ENCODE measurements at places on chromosomes 2 and 18. TPM values are rescaled to one million over a fixed set of nuclear protein-coding genes. Genes with fewer than 3 reads are reported as not detected.

The ARHGEF4 gene
- total RNA-seq, result 3.7 TPM

The FBLN7 gene
- 1.1 TPM for total RNA-seq

The DNAJC27 gene
- total RNA-seq, result 9.3 TPM

The REG3A gene
- total RNA-seq, result not detected

The PDE1A gene
- total RNA-seq, result not detected

The UBE2F gene
- total RNA-seq, result 49.0 TPM

The FAHD2A gene
- 34.8 TPM for total RNA-seq

The LYPD6B gene
- not detected for total RNA-seq

The SERPINB13 gene
- not detected for total RNA-seq

The TMEM150A gene
- 5.3 TPM for total RNA-seq

The CXCR4 gene
- total RNA-seq, result 293 TPM

The EDAR gene
- 0.23 TPM for total RNA-seq

The GPR55 gene
- total RNA-seq, result 21.5 TPM

The KLF7 gene
- 17.9 TPM for total RNA-seq

The SLC9A4 gene
- 0.06 TPM for total RNA-seq

The PMAIP1 gene
- total RNA-seq, result 25.3 TPM

DNA sequence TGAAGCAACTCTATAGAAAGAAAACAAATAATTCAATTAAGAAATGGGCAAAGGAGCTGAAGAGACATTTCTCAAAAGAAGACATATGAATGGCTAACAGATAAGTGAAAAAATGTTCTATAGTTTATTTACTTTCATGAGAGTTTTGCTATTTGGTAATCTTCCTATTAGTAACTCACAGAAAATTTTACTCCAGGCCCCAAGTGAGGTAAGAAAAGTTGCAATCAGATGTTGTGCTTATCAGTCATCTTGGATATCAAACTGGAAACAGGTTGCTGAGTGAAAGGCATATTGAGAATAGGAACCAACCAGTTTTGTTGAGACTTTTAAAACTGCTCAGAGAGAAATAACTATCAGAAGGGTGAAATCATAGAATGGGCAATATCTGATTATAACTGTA, 1179.0 kb upstream of the ACVR2A start:
- H3K27ac ChIP-seq, result no peak overlapping the region
- no peaks in the 10 kb centered on the region for H3K27me3 ChIP-seq
- no peak overlapping the region for H3K4me3 ChIP-seq
- no peak for DNase-seq

GRCh38 chr18:45012286-45012685, 331.6 kb downstream of the SETBP1 start:
- no peak for DNase-seq
- no peak overlapping the region for H3K4me3 ChIP-seq
- no peak overlapping the region for H3K27ac ChIP-seq
- H3K36me3 ChIP-seq, result no peaks in the 10 kb centered on the region
- H3K27me3 ChIP-seq, result peaks cover 2% of the 10 kb centered on the region

- no peak for DNase-seq
- H3K36me3 ChIP-seq, result no peaks in the 10 kb centered on the region
- H3K27ac ChIP-seq, result no peak overlapping the region
- no peak overlapping the region for H3K4me3 ChIP-seq
These were observed 521.0 kb downstream of the PLCL1 start for GRCh38 chr2:198325359-198325758.

GRCh38 chr2:126220331-126220730, 435.6 kb upstream of the GYPC start:
- DNase-seq, result no peak
- no peak overlapping the region for H3K4me3 ChIP-seq
- H3K36me3 ChIP-seq, result no peaks in the 10 kb centered on the region
- no peaks in the 10 kb centered on the region for H3K4me1 ChIP-seq
- H3K27ac ChIP-seq, result no peak overlapping the region
- H3K27me3 ChIP-seq, result peaks cover 3% of the 10 kb centered on the region

DNA sequence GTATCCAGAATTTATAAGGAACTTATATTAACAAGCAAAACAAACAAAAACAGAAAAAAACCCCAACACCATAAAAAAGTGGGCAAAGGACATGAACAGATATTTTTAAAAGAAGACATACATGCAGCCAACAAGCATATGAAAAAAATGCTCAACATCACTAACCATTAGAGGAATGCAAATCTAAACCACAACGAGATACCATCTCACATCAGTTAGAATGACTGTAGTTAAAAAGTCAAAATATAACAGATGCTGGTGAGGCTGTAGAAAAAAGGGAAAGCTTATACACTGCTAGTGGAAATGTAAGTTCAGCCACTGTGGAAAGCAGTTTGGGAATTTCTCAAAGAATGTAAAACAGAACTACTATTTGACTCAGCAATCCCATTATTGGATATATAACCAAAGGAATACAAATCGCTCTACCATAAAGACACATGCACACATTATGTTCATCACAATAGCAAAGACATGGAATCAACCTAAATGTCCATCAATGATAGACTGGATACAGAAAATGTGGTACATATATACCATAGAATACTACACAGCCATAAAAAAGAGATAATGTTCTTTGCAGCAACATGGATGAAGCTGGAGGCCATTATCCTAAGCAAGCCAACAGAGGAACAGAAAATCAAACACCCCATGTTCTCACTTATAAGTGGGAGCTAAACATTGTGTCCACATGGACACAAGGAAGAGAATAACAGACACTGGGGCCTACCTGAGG, 25.3 kb downstream of the PREPL start:
- H3K4me3 ChIP-seq, result no peak overlapping the region
- no peak for DNase-seq
- H3K36me3 ChIP-seq, result peaks cover 48% of the 10 kb centered on the region
- H3K27ac ChIP-seq, result no peak overlapping the region
- no peaks in the 10 kb centered on the region for H3K27me3 ChIP-seq

- no peaks in the 10 kb centered on the region for H3K36me3 ChIP-seq
- H3K4me3 ChIP-seq, result no peak overlapping the region
- DNase-seq, result no peak
- H3K27ac ChIP-seq, result no peak overlapping the region
- no peaks in the 10 kb centered on the region for H3K4me1 ChIP-seq
- H3K27me3 ChIP-seq, result peaks cover 4% of the 10 kb centered on the region
These were observed 3.2 kb downstream of the SERPINB13 start for GRCh38 chr18:63590373-63590772.

DNA sequence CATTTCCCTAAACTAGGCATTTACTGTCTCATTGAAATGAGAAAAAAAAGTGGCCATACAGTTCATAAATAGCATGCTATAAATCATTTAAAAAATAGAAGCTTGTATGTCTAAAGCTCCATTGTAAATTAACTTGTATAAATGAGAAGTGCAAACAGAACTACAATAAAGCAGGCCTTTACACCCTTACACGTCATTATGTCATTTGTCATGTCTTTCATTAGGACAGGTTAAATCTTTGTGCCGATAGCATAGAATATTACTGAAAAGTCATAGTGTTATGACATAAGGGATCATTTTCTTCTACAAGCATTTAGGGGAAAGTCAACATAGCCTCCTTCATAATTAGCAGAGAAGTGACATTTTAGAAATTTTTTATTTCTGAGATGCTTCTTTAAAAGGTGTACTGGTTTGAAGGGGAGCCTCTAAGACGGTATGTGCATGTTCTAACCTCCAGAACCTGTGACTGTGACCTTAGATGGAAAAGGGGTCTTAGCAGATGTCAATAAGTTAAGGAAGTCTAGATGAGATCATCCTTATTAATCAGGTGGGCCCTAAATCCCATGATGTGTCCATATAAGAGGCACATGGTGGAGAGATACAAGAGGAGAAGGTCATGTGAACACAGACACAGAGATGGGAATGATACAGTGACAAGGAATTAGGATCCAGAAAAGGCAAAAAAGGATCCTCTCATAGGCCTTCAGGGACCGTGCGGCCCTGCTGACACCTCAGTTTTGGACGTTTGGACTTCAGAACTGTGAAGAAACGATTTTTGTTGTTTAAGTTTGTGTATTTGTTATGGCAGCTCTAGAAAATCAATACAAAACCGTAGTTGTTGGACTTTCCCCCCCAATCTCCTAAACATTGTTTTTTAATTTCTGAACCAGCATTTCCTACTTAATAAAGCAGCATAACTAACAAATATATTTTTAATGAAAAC, 863.7 kb downstream of the MBD2 start:
- H3K27ac ChIP-seq, result no peak overlapping the region
- H3K27me3 ChIP-seq, result no peaks in the 10 kb centered on the region
- H3K4me3 ChIP-seq, result no peak overlapping the region
- no peaks in the 10 kb centered on the region for H3K36me3 ChIP-seq
- H3K4me1 ChIP-seq, result no peaks in the 10 kb centered on the region
- DNase-seq, result no peak

DNA sequence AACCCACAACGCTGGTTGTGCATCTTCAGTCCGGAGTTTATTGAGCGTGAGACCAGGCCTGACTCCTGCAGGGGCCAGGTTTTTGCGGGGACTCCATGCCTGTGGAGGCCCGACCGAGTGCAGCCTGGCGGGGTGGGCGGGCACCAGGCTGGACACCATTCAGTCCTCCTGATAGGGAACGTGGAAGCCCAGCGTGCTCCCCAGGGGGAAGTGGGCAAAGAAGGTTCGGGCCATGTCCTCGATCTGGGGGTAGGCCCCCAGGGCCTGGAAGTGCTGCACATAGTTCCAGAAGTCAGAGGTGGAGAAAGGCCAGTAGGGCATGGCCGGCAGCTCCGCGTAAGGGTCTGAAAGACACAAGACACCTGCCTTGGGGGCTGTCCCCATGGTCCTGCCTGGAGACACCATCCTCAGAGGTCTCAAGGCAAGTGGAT, 1.4 kb downstream of the OTOS start:
- DNase-seq, result peak; percentile 21
- no peaks in the 10 kb centered on the region for H3K36me3 ChIP-seq
- H3K27ac ChIP-seq, result no peak overlapping the region
- peaks cover 2% of the 10 kb centered on the region for H3K27me3 ChIP-seq
- H3K4me1 ChIP-seq, result peaks cover 18% of the 10 kb centered on the region
- H3K4me3 ChIP-seq, result no peak overlapping the region

GRCh38 chr2:120833127-120833675, 97.5 kb downstream of the GLI2 start:
- peaks cover 5% of the 10 kb centered on the region for H3K27me3 ChIP-seq
- H3K4me3 ChIP-seq, result no peak overlapping the region
- no peak for DNase-seq
- no peaks in the 10 kb centered on the region for H3K4me1 ChIP-seq
- no peaks in the 10 kb centered on the region for H3K36me3 ChIP-seq
- no peak overlapping the region for H3K27ac ChIP-seq

DNA sequence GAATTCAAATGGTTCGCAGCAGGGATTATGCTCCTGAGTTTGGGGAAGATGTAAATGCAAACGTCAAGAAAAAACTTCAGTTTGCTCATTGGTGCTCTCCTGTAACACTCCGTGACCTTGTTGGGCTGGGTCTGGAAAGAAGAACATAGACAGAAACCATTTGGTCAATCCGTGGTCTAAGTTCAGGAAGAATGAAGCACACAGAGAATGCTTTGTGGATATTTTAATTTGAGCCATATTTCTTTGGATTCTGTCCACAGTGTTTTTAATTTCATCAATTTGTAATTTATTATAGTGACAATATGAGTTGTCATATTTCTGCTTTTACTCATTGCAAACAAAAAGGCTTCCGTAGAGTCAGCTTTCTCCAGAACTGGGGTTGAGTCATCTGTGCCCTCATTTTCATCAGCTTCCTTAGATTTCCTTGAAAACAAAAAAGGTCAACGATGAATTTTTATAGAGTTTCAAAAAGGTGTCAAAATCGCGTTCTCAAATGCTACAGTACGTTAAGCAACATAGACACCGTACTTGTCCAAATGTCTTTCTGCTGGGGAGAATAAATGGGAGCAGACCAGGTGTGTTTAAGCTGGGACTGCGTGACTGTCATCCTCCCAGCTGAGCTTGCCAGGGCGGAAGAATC, 606.4 kb downstream of the RNF144A start:
- no peak overlapping the region for H3K4me3 ChIP-seq
- peaks cover 28% of the 10 kb centered on the region for H3K36me3 ChIP-seq
- no peaks in the 10 kb centered on the region for H3K27me3 ChIP-seq
- DNase-seq, result no peak
- H3K4me1 ChIP-seq, result peaks cover 20% of the 10 kb centered on the region

DNA sequence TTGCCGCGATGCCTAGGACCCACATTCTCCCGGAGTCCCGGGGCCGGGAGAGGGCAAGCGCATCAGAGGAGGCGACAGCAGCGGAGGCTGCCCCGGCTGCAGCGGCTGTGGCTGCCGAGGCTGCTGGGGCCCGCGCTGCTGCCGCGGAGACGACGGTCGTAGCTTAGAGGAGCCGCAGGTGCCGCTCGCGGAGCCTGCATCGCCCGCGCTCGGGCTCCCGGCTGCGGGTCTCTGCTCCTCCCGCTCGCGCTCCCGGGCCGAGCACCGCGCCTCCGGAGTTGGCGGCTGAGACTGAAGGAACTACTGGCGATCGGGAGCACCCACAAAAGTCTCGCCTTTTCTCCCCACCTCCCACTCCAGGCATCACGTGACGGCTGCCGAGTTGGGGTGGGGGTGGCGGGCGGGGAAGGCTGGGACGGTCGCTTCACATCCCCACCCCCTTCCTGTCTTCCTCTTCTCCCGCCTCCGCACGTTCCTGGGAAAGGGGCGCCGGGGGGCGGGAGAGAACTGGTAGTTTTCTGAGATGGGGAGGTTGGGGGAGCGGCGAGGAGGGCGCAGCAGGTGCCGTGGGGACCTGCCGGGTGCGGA, at the start of gene LYPD1:
TSS of gene LYPD1 (minus strand) at position 298 of the 588 bp plus-strand sequence. CDS start at position 25, 273 bp downstream.
- H3K27ac ChIP-seq, result peak within 1 kb of the TSS; percentile 61
- H3K27me3 ChIP-seq, result peaks cover 35% of the 10 kb centered on the region
- no peaks in the 10 kb centered on the region for H3K4me1 ChIP-seq
- DNase-seq, result no peak

DNA sequence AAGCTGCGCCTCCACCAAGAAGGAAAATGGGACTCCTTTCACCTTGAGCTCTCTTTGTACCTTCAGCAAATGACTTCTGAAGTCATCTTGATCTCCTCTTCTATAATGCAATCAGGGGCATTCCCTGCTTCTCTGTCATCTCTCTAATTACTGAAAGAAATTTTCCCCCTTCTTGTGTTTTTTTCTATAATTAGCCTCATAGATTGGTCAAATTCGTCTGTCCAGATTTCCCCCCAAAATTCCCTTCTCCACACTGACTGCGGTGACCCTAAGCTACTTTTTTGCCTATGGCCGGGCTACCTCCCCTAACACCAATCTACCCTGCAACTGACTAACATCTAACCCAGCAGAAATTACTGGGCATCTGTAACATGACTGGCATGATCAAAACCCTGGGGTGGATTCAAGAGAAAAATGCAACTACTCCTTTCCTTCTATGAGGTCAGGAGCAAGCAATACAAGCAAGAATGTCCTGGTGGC, 168.6 kb downstream of the BCL2 start:
- H3K4me3 ChIP-seq, result no peak overlapping the region
- peaks cover 36% of the 10 kb centered on the region for H3K36me3 ChIP-seq
- no peaks in the 10 kb centered on the region for H3K27me3 ChIP-seq
- H3K27ac ChIP-seq, result peak overlapping the region; percentile 53
- DNase-seq, result no peak

- H3K36me3 ChIP-seq, result peaks cover 5% of the 10 kb centered on the region
- no peak for DNase-seq
- H3K27me3 ChIP-seq, result no peaks in the 10 kb centered on the region
These were observed 99.6 kb downstream of the KLF7 start for GRCh38 chr2:207066166-207066565.

Measured in activated naive CD8-positive, alpha-beta T cell treated with anti-CD3 and anti-CD28 coated beads, Interleukin-2, amount 10 ng/mL, durations not matched to agents 7 days and 5 days (primary cell).